ENCODE measurements at places on chromosomes 7 and 10.

DNA sequence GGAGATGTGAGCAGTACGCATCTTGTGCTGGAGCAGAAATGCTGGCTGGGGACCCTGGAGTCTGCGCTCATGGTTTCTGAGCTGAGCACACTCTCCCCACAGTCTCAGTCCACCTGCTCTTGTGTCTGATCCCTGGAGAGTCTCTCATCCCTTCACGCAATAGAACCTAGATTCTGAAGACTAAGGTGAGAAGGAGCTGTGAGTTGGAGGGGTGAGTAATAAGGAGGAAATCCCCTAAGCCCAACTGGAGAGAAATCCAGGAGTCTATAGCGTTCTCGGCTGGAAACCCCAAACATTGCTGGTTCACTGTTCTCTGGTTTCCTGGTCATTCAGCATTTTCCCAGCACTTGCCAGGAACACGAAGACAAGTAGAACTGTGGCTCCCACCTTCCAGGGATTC lies 68.3 kb upstream of the SMNDC1 start:
- DNase-seq: no peak

DNA sequence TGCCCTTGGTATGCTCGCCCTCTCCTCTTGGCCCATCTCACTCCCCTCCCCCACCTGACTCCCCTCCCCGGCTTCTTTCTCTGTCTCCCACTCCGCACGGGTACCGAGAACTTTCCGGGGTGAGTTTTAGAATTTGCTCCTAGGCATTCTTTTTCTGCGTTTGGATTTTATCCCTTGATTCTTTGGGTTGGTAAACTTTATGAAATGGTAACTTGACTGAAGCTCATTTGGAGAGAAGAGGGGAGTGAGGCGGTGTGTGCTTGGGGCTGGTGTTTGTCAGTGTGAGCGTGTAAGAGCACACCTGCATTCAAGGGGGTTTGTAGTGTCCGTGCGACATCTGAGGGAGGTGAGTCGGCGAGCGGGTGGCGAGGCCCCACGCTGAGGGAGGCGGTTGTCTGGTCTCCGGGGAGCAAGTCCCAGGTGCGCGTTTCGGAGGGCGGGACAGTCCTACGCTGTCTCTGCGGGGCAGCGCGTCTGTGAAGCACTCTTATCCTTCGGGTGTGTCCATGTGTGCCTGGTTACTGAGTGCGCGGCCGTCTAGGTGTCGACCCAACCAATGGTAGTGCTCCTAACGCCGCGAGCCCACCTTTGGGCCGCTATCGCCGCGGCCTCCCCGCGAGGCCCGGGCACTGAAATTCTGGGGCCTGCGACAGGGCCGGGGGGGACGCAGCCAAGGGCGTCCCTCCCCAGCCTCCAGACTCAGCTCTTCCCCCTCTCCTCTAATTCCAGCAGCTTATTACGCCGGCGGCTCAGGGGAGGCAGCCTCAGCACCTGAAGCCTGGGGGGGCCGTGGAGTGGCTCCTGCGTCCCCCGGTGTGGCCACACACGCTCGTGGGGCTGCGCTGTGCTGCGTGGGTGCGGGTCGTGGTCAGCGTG lies 2.6 kb upstream of the ZNF503 start:
- no peak for DNase-seq

- DNase-seq: no peak
Observed at GRCh38 chr7:68417002-68417401, 1181.3 kb upstream of the AUTS2 start.

DNA sequence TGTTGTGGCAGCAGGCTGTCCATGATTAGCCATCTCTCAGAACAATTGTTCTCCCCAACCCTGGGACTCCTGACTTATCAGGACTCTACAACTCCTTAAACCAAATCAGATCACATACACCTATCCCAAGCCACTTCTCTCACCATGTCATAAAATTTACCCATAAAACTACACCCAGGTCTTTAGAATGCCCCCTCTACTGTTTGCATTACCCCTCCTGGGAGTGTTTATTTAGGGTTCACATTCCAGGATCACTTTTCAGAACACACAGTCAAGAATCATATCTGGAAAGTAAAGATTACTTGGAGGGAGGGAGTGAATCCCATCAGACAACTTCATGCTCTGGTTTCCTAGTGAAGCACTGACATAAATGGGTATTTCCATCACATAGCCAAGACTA lies 7.1 kb downstream of the ASAH2 start:
- no peak for DNase-seq

DNA sequence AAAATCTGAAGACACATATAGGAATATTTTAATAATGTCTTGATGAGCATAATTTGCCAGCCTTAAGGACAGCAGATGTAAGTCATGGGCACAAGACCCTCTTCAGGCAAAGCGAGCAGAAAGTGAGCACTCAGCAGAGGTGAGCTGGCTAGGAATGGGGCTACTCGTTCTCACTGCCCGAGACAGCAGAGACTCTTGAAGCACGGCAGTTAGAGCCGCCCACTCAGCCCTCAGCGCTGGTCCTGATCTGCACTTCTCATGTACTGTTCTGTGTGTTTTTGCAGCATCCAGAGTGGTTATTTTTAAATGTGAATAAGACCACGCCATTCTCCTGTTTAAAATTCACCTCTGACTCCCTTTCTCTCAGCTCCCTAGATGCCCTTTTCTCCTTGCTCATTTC lies 65.3 kb downstream of the GFRA1 start:
- no peak for DNase-seq

DNA sequence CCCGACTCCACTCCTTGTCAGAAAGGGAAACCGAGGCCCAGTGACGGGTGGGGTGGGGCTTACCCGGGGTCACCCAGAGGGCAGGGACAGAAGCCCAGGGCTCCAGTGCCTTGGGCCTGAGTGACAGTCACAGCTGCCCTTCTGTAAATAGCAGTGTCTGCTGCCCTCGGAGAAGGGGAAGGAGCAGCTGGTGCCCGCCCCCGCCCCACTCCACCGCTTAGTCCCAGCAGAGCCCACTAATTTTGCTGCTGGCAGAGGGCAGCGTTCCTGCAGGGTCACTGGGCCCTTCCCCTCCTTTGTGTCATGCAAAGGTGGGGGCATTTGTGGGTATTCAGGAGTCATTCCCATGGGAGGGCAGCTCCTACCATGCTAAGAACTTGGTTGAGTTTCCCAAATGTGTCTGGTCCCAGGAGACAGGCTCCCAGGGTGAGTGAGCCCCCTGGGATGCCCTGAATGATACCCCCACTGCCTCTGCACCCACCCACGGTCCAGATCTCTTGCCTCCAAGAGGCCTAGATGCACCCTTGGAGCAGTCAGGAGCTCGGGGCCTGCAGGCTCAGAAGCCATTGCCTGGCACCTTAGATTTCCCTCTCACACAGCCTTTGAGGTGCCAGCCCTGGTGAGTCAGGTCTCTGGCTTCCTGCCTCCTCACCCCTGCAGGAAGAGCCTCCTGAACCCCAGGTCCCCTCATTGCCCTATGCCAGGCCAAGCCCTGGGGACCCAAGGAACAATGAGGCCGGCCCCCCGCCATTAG lies 17.2 kb downstream of the SH2B2 start:
- no peak for DNase-seq

DNA sequence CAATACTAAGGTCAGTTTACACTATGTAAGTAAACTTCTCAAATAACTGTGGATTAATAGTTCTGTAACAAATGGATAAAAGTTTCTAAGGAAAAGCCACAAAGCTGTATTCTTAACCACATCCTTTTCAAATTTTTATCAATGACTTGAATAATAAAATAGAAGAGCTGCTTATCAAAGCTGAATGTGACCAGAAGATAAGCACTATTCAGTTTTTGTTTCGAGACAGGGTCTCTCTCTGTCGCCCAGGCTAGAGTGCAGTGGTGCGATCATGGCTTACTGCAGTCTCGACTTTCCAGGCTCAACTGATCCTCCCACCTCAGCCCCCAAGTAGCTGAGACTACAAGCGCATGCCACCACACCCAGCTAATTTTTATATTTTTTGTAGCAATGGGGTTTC lies 17.0 kb downstream of the UPF2 start:
- DNase-seq: no peak

DNA sequence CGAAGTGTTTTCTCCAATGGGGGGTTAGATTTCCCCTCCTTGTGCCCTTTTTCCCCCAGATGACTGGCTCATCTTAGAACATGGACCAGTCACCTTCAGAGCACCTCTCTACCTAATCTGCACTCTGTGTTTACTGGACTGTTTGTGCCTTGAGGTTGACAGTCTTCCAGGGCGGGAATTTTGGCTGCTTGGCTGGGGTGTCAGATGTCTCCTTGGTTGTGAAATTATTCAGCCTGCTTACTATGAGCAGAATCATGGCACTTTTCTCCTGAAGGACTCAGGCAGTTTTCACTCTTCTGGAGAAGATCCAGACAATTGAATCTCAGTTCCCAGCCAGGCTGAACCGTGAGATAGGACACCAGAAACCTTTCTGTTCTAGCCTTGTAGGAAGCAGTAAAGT lies 60.3 kb upstream of the NFKB2 start:
- DNase-seq: peak; percentile 49

- no peak for DNase-seq
Observed at GRCh38 chr10:81978238-81978637, 103.2 kb downstream of the NRG3 start.

GRCh38 chr7:55050281-55050680 lies 31.5 kb downstream of the EGFR start:
- DNase-seq: peak; percentile 32

Data from AG10803 (cell line).